Naive thymus-derived CD4-positive, alpha-beta T cell (primary cell): ENCODE measurements at places on chromosomes 7 and 10.

- DNase-seq: no peak
These were observed 471.7 kb upstream of the GALNT17 start for GRCh38 chr7:70660154-70660818.

DNA sequence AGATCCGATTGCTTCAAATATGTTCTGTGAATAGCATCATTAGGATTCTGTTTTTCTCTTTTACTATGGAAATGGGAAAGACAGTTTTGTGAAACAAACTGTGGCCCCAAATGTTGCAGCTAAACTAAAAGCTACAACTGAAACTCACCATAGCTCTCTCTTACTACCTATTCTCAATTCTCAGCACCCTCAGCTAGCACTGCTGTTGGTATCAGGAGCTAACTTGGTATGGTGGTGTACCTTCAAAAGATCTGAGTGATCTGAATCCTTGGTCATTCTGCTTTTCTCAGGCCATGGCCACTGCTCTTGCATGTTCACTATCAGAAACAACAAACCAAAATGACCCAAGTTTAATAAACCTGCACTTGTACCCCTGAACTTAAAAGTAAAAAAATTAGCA lies 1208.0 kb downstream of the SORCS1 start:
- DNase-seq: no peak

- DNase-seq: no peak
These were observed 750.7 kb downstream of the MAGI2 start for GRCh38 chr7:78702770-78703169.

- no peak for DNase-seq
These were observed 3.5 kb upstream of the C7orf33 start for GRCh38 chr7:148587076-148587475.

GRCh38 chr7:94364816-94365215 lies 29.9 kb upstream of the COL1A2 start:
- no peak for DNase-seq

- DNase-seq: peak; percentile 63
These were observed 88.5 kb upstream of the ATP6V0A4 start for GRCh38 chr7:138886501-138886917.

- no peak for DNase-seq
These were observed 409.3 kb downstream of the PARD3 start for GRCh38 chr10:34405611-34406462.

- peak; percentile 41 for DNase-seq
These were observed 90.3 kb downstream of the MYL10 start for GRCh38 chr7:101538596-101539459.

DNA sequence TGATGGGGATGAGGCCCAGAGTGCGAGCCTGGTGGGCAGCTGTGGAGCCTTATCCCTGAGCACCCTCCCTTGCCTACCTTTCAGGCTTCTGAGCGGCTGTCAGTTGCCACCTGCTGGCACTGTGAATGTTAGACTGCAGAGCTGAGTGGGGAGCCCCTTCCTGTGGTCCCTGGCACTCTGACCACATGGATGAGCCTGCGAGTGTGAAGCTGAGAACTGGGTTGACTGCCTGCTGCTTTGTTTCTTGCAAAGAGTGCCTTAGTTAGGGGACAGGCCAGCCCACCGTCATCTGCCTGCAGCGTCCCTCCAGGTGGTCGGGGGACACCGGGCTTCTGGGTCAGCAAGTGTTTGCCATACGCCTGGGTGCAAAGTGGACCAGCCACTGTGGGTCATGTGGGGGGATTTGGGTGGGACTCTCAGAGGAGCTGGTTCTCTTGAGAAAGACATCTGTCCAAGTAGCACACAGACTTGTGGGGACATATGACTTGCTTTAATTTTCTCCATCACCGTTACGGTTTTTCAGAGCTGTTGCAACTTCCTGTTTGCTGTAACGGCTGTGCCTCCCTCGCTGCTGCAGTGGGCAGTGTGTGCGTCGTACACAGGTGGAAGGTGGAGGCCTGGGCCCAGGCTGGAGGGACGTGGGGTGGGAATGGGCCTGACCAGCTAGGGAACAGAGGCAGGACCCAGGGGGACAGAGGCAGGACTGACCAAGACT lies 13.7 kb downstream of the INPP5A start:
- no peak for DNase-seq

GRCh38 chr10:11276449-11276990 lies 258.8 kb downstream of the CELF2 start:
- no peak for DNase-seq

GRCh38 chr10:60669501-60669900 lies 108.8 kb upstream of the CDK1 start:
- no peak for DNase-seq

DNA sequence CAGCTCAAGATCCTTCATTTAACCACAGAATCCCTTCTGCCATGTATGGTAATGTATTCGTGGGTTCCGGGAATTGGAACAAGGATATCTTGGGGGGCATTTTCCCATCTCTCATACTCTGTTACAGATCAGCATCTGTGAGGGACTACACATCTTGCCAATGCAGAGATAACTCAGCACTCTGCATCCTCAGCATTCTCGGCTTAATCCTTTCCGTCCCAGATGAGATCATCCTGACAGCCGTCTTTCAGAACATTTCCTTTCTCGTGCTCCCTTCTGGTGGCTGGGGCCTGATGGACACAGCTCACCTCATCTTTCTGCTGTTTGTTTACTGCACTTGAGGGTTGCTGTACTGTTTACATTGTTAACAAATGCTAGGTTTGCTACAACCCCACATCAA lies 25.3 kb downstream of the FKBP6 start:
- DNase-seq: no peak

- DNase-seq: no peak
These were observed 55.3 kb downstream of the INPP5A start for GRCh38 chr10:132592790-132593383.

DNA sequence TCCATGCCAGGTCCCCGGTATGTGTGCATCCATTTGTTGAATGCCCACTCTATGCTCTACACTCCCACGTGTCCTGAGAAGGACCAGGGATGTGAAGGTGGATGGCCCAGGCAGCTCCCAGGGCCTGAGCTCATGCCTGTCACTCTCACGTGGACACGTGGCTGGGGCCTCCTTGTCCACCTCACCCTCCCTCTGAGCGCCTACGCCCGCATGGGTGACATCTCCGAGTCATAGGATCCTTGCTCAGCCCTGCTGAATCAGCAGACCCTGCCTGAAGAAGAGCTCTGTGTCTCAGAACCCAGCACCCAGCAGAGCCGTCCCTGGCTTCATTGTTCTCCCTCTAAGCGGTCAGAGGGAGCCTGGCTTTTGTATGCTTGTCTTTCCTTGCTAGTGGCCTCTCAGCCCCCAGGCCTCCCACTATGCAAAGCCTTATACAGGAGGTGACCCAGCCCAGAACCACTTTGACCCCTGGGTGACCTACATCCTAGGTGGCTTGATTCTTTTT lies 107.9 kb upstream of the PPIF start:
- DNase-seq: no peak

GRCh38 chr7:38702002-38702535 lies 70.9 kb upstream of the AMPH start:
- DNase-seq: no peak

DNA sequence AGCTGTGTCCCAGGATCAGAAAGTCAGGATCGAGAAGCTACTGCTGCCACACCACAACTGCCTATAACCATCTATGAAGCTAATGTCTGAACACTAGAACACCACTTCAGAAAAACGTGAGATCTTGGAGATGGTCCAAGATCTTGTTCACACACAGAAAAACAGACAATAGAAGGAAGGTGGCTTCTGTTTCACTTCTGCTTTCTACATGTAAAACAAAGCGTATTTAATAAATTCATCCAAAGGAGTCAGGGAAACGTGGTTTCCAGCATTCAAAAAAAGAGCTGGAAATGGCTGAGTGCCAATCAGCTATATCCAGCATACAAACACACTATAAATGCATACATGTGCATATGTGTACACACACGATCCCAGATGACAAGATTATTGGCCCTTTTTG lies 70.2 kb upstream of the CCDC71L start:
- no peak for DNase-seq

GRCh38 chr7:75040512-75040911 lies 33.1 kb downstream of the RCC1L start:
- no peak for DNase-seq

GRCh38 chr10:96685306-96685705 lies 35.0 kb downstream of the PIK3AP1 start:
- DNase-seq: no peak

DNA sequence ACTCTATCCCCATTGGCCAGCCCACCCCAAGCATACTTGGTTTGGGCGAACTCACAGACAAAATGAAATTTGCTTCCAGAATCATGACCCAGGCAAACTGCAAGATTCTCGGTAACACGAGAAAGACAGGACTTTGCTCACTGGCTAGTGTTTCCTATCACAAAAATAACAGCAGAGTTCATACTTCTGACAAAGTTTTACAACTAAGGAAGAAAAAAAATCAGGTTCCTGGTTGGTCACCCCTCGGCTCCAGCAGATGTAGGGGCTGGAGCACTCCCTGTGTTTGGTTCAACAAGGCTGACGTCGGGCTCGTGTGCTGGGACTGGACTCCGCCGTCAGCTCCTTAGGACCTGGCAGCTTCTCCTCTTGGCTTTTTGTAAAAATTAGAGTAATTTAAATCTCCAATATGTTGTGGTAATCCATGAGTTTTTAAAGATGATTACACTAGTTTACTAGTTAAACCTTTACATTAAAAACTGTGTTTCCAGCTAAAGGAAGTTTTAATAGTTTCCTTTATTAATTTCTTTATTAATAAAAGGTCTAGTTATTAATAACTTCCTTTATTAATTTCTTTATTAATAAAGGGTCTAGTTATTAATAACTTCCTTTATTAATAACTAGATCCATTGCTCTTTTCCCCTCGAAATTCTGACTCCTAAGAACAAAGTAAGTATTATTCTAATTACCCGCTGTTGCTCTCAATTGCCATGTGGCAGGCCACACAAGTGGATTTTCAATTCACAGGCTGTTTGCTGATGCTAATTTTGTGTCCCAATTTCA lies 115.6 kb upstream of the RNF32 start:
- no peak for DNase-seq

- no peak for DNase-seq
These were observed 69.1 kb downstream of the SCRN1 start for GRCh38 chr7:29920491-29920890.

DNA sequence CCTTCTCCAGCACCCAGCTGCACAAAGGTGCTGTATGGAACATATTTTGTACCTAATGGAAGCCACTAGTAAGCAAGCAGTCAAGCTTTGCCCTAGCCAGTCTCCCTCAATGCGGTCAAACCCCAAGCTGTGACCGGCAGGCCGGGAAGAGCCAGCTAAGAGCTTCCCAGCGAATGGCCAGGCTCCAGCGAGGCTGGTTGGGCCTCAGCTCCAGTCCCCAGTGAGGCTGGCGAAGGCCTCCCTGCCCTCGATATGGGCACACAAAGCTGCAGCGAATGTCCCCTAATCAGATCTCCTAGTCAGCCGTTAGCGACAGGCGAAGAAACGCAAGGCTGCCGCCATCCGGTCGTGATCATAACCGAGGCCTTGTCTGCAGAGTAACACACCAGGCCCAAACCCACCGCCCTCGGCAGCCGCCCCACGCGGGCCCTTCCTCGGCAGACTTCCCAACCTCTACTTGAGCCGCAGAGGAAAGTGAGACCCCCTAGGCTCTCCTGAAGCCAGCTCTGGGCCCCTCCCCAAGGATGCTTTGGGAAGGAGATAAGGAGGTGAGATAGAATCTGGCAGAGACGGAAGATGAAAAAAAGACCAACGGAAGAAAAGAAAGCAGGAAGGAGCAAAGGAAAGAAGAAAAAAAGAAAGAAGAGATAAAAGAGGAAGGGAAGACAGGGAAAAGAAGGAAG lies 3.1 kb upstream of the HOXA9 start:
- DNase-seq: peak; percentile 49

DNA sequence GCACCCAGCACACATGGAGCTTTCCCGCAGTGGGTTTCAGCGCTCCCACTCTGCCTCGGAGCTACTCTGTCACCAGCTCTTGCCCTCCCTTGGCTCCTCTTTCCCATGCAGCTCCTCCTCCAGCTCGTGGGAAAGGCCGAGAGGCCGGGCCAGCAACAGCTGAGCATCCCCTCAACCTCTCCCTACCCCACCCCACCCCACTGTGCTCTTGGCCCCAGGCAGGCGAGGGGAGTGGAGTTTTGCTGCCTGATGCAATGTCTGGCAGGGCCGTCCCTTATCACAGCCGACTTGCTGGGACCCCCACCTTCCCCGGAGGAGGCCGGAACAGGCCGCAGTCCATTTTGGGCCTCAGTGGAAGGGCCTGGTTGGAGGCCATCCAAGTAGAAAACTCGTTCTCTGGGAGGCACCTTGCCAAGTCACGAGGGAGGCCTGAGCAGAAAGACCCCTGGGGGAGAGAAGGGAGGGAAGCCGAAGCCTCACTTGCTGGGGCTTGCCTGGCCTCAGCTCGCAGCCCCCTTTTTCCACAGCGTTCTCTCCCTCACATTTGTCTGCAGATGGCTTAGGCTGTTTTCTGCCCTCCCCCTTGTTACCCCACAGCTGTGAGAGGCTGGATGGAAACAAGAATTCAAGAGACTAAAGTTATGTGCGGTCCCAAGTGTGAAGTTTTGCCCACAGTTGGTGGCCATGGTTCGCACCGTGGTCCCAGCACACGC lies 35.3 kb downstream of the CHST3 start:
- DNase-seq: no peak

DNA sequence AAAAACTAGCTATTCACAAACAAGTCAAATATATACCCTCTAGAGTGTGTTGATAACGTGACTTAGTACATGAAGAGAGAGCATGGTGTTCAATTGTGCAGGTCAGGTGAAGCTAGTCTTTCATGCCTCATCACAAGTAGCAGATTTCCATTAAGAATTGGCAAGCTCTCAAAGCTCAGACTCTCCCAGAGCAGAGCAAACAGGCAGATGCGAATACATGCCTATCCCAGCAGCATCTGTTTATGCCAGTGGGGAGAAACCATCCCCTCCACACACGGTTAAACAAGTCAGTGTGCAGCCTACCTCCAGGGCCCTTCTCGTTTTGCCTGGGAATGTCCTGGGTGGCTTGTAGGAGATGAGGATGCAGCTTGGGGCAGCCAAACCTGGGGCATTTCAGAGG lies 532.5 kb upstream of the C7orf33 start:
- DNase-seq: no peak

- DNase-seq: no peak
These were observed 295.2 kb downstream of the CXCL12 start for GRCh38 chr10:44089671-44090070.

DNA sequence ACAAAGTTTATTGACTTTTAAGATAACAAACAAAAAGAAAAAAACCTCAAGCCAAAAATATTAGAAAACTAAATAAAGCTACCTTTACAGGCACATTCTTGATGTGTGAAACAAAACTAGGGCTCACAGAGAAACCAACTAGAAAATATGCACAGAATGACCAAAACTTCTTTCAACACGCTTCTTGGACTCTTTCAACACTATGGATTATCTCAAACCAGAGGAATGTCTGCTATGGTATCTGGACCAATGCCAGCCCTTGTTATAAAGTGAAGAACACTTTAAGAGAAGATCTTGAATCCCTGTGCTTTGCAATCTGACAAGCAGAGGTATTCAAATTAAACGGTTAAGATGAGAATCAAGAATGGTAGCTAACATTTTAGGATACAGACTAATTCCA lies 76.6 kb downstream of the DNAJC1 start:
- no peak for DNase-seq

GRCh38 chr10:20855398-20856038 lies 41.6 kb downstream of the NEBL start:
- DNase-seq: no peak

GRCh38 chr7:22842973-22843372 lies 20.3 kb upstream of the TOMM7 start:
- DNase-seq: no peak
